ENCODE measurements at places on chromosomes 4 and X.

DNA sequence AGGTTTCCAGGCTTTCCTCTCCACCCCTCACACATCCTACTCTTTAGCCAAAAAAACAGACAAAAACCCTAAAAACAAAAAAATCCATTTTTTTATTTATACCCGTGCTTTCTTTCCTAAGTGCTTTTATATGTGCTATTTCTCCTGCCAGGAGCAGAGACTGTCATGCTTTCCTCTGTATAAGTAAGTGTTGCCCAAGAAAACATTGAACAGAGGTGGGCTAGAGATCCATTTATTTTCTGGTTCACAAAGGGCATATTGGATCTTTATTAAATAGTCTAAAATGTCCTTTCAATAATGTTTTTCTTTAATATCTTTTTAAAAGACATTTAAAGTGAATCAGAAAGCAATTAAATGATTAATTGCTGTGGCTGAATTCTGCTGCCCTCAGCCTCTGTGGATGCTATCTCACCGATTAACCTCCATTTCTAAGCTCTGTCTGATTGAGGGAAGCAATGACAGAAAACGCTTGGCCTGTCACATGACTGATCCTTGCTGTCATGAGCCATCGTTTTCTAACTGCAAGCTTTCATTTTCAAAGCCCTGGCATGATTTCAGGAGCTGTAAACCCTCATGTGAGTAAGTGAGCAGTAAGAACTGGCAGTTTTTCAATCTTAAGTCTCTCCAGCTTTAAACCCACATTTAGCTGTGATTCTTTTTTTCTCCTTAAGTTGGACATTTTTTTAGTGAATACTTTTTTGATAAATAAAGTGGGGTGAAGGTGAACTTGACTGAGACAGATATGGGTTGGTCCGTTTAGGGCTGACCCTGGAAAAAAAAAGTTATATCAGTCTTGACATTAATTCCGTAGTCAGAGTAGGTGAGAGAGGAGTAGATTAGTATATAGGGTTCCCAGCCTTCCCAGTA lies 180.7 kb upstream of the PGRMC2 start:
- DNase-seq = no peak

- DNase-seq = no peak
Measured at GRCh38 chr4:126465341-126465740, 1150.6 kb downstream of the FAT4 start.

DNA sequence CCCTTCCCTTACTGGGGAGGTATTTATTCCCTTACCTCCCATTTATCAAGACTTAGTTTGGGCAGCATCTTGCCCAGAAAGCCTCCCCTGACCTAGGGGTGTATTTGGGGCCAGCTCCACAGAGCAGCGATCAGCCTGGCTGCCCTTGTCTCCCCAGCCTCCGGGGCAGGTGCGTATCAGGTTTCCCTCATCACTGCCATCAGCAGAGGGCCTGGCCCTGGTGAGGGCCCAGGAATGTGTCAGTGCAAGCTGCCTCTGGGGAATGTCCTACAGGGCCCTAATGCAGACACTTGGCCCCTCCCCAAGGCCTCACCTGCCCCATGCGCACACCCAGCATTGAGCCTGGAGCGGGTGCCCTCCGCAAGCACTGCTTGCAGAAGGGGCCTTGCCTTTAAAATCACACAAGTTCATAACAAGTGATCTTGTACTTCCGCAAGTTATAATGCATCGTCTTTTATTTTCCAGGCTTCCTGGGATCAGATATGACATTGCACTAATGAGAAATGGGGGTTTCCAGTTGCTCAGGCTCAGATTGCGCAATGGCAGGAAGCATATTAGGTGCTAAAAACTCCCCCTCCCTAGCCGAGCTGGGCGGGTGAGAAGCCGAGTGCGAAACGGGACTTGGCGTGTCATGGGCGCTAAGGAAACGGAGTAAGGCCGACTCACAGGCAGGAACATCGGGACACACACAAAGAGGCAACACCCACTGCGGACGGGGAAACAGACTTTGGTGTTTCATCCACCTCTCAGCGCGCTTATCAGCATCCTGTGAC lies 25.4 kb upstream of the AFAP1 start:
- DNase-seq = no peak

DNA sequence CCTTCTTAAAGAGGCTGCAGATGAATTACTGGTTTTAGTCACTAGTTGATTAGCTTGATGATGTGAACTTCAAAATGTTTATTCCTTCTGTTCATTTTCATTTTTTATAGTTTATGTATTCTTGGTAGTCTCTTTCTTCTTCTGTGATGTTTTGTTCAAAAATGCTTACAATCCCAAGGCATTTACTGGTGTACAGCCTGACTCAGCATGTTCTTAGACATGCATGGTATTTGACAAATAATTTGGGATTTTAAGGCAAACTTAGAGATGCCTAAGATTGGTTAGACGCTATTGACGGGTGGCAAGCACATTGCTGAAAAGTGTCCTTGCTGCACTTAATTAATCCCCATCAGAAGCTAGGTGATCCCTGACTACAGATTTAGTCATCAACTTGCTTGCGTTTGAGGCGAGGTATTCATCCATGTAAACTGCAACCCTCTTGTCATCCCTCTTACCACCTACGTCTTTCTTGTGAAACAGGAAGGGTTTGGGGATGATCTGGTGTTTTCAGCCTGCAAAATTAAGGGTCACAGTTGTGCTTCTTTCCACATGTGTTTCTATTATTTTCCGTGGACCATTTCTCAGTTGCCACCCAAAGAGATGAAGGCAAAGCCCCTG lies 331.8 kb downstream of the DKK2 start:
- DNase-seq = no peak

DNA sequence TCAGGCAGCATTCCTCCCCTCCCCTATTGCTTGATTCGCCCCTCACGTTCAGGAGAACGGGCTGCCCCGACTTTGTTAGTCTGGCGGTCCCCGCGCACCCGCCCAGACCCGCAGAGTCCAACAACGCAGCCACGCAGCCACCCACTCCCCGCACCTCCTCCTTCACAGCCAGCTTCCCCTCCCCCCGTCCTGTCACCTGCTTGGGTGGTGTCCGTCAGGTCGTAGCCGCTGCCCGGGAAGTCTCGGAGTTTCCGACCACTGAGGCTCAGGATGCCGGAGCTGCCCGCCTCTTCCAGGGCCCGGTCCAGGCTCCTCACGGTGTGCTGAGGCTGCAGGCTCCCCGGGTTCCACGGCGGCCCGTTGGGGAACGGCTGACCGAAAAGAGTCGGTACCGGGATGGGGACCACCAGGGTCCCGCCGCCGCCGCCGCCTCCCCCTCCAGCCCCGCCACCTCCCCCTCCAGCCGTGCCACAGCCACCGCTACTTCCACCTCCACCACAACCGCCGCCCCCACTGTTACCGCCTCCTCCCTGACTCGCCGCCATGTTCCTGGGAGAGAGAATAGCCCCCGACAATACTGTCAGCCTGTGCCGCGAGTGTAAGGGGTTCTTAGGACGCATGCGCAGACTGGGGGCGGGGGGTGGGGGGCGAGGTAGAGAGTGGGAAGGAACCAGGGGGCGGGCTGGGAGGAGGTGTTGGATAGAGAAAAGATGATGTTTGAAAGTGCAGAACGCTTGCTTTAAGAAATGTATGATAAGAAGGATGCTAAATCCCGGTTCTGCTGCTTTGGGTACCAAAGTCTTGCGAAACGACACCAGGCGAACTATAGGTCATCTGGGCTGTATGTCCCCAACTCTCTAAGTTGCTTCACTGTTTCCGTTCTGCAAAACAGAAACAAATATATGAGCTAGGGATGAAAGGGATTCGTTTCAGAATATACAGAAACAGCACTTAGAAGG lies at the start of gene LRCH2:
LRCH2 (minus strand) TSS at position 600 of the 959 bp plus-strand sequence; CDS start at position 545, 55 bp downstream.
- DNase-seq = no peak

DNA sequence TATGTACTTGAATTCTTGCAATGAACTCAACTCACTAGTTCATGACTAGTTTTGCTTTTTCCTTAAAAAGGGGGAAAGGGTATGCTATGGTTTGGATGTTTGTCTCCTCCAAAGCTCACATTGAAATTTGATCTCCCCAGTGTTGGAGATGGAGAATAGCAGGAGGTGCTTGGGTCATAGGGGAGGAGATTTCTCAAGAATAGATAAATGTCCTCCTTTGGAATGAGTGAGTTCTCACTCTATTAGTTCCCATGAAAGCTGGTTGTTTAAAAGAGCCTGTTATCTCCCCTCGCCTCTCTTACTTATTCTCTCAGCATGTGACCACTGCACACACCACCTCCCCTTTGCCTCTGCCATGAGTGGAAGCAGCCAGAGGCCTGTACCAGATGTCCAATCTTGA lies 109.4 kb upstream of the INTU start:
- no peak for DNase-seq

GRCh38 chrX:139905051-139905450 lies 27.8 kb downstream of the ATP11C start:
- DNase-seq = no peak

DNA sequence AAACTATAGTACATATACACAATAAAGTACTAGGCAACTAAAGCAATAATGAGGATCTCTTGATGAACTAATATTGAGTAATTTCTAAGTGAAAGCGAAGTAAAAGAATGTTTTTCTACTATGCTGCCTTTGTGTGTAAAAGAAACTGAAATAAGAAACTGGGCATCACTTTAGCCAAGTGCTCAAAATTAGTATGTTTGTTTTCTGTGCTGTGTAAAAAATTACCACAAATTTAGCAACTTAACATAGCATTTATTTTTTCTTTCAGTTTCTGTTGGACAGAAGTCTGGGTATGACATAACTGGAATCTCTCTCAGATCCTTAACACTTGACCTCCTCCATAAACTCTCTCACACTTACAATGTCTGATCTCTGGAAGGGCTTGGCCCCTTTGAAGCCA lies 687.1 kb upstream of the MAGEB2 start:
- DNase-seq = no peak

DNA sequence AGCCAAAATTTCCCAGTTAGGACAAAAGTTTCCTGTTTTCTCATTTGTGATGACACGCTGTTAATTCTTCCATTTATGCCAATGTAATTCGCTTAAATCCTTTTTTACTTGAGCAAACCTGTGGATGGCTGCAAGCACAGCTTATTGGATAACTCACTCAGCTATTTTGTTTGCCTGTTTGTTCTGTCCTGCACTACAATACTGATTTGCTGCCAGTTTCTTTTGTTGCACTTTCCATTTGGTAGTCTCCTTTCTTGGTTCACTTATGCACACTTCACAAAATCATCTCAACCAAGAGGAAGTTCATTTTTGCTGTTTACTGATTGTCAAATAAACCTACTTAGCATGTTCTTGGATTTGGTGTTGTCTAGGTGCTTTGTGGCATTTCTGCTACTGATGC lies 40.3 kb downstream of the MFAP3L start:
- DNase-seq = no peak

- no peak for DNase-seq
Measured at GRCh38 chrX:103741879-103742278, 31.2 kb downstream of the TMEM31 start.

DNA sequence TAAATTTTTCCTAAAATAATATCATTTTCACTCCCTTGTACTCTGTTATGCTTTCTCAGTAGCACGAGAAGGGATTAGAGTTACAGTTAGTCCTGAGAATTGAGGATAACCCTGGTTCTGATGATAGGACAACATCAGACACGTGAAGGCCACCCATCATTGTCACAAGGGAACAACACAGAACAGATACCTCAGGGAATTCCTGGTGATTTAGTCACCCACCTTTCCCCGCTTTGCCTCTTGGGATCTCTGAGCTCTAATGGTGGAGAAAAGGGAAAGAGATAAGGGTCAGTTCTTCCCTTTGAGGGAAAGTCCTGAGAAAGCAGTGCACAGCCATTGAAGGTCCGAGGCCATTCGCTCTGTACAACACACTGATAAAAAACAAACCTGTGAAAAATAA lies 112.3 kb upstream of the GALNT7 start:
- DNase-seq = no peak

DNA sequence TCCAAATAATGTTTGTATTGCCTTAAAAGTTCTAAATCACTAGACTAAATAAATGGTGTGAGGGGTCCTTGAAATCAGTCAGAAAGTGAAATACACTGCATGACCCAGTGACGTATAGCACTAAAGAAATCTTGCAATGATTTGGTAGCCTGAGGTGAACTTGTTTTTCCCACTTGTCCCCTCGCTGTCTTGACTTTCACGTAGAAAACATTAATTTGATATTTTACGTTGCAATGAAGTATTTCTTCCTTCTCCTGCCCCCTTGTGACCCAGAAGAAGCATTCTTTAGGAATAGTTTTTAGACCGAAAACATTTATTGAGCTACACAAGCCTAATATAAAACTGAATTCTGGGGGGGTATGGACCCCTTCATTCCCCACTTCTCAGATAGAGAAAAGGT lies 3.7 kb downstream of the KLB start:
- no peak for DNase-seq

DNA sequence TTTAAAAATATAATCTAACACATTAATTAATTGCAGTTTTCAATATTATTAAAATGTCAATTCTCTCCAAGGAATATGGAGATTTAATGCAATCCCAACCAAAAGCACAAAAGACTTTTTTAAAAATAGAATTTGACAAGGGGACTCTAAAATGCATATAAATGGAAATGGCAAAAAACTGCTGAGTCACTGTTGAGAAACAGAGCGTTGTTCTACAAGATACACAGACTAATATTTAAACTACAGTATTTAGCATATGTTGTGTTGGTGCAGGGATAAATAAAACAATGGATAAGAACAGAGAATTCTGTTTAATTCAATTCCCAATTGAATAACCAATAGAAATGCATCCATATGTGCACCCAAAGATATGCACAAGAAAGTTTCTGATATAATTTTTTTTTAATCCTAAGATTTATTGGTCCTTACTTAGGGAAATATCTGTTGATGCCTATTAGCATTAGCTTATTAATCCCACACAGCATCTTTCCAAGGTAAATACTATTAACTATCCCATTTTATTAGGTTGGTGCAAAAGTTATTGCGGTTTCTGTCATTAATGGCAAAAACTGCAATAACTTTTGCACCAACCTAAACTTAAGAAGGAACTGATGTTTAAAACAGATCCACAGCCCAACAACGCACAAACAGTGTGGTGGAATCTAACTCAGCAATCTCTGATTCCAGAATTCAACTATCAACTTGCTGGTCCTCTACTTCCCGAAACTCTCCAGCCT lies 86.8 kb upstream of the VEGFC start:
- DNase-seq = no peak

GRCh38 chr4:96093563-96093962 lies 253.7 kb downstream of the PDHA2 start:
- DNase-seq = no peak

- no peak for DNase-seq
Measured at GRCh38 chr4:107317611-107318010, 281.5 kb upstream of the DKK2 start.

DNA sequence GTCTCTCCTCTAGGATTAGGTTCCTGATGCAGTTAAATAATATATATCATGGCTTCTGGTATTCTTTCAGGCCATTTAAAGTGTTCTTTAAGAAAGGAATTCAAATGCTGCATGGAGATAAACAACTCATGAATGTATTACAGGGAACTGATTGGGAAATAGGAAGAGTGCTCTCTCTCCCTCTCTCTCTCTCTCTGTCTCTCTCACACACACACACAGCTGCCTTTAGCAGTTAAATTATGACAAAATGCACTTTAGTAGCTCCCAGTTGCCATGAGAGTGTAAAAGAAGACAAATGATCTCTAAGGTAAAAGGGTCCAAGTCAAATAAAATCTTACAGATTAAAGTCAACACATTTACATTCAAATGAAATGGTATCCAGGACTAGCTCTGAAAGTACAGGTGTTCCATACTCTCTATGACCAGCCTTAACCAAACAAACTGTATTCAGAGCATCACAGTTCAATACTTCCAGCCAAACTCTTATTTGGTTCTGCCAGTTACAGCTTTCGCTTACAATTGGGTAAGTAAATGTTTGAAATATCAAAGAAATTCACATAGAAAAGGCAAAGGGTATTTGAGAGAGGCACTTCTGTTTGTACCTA lies 94.7 kb upstream of the CXXC4 start:
- DNase-seq = no peak

- no peak for DNase-seq
Measured at GRCh38 chr4:11741190-11741652, 312.5 kb upstream of the HS3ST1 start.
